ENCODE measurements at places on chromosomes 16 and 17.

DNA sequence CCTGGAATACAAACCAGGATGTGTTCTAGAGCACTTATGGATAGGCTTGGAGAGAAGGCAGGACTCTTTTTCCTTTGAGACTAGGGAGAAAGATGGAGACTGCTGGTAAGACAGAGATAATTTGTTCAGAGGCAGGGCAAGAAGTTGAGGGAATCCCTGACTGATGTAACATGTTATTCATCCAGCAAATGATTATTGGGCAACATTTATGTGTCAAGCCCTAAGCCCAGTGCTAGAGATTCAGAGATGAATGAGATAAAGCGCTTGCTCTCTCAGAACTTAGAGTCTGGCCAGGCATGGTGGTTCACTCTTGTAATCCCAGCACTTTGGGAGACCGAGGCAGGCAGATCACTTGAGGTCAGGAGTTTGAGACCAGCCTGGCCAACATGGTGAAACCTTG is 47.8 kb upstream of the NUFIP2 start:
- DNase-seq, result no peak

- no peak for DNase-seq
Measured at GRCh38 chr16:80652441-80652840, 111.6 kb downstream of the DYNLRB2 start.

DNA sequence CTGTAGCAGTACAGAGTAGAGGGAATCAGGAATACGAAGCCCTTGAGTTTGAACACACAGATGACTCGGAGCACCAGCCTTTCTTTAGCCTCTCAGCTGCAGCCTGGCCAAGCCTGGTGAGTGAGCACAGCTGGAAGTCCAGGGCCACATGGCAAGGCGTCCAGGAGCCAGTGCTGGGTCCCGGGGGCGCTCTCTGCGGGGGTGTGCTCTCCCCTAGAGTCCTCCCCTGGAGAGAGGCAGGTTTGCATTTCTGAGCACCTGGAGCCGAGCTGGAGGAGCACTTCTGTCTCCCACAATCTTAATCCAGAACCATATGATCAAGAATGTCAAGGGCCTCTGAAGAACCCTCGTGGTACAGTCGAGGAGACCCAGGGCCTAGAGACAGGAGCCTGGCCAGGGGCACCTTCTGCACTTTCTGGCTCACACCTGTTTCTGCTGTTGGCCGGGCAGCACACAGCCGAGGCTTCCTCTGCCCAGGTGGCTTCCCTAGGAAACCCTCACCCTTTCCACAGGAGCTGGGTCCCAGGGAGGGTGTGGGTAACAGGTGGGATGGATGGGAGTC is 78.3 kb downstream of the PLD6 start:
- DNase-seq, result no peak

- no peak for DNase-seq
Measured at GRCh38 chr17:27469256-27469655, 13.0 kb downstream of the KSR1 start.

- DNase-seq, result no peak
Measured at GRCh38 chr17:75843577-75844529, at the start of gene UNC13D. TSS of gene UNC13D (minus strand) at chr17:75844404. CDS start at chr17:75844337, 67 bp downstream.

DNA sequence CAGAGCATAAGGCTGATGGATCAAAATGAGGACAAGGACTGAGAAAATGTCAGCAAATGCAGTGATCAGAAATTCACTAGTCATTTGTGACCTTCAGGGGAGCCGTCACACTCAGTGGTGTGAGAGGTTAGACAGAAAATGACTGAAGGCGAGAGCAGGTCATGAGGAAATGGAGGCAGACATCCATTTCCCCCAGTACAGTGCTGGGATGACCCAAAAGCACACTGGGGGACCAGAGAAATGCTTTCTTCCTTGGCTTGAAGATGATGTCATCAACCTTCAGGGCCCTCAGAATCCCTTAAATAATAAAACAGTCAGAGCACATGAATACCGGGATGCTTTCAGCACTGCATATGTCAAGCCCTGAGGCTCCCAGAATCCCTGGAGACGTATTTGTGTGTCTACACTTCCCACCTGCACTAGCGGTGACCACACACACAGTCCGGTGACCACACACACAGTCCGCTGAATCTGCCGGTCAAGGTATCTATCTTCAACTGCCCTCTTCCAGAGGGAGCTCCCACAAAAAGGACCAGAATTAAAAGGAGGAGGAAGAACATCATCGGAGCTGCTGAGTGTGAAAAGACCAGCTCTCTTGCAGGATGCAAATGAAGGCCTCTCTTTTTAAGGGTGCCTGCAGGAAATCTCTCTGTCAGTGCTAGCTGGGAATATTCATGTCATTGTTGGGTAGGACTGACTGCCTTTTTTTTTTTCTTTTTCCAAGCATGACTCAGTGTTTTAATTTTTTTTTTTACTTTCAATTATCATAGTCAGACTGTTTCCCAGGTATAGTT is 8.2 kb downstream of the UBE2O start:
- no peak for DNase-seq

GRCh38 chr17:77822302-77823030 is 136.0 kb upstream of the TNRC6C start:
- DNase-seq, result peak; percentile 32

DNA sequence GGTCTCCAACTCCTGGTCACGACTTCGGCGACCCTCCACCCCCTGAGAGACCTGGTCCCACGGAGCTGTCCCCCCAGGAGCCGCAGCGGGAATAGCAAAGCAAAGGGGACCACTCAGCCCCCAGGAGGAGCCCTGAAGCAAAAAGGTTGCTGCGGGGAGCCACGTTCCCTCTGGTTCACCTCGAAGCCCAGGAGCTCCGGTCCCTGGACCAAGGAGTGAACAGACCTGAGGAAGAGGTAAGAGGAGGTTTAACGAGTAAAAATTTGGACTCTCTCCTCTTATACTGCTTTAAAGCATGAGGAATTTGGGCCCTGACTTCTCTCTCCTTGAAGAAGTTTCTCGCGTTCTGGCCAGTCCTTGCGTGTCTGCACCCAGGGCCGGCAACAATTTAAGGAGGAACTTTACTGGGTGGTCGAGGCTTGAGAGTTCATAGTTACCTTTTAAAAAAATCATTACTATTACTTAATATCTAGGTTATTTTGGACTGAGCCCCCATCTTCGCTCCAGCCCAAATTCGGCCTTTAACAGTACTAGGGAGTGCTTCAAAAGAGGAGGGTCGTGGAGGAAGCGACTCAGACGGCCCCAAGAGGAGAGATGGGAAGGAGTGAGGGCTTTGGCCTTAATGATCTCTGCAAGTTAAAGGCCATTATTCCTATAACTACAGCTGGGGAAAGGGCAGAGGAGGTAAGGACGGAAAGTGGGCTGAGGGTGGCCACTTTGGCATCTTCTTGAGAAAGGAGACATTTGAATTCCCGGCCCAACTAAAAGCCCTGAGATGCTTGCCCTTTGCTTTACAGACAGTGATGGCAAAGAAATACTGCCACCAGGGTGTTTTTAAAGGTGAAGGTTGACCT is 16.9 kb upstream of the HOXB9 start:
- no peak for DNase-seq

GRCh38 chr17:36599546-36600250 is 1.7 kb upstream of the MRM1 start:
- DNase-seq, result no peak

GRCh38 chr17:11589716-11590115 is 8.6 kb upstream of the DNAH9 start:
- DNase-seq, result no peak

- peak; percentile 21 for DNase-seq
Measured at GRCh38 chr16:10539236-10539635, 41.2 kb downstream of the EMP2 start.

- DNase-seq, result no peak
Measured at GRCh38 chr17:30372755-30373154, 6.0 kb upstream of the CPD start.
